Central memory CD8-positive, alpha-beta T cell (primary cell): ENCODE measurements at places on chromosomes 7 and 10.
A peak's percentile ranks its signal among the peaks of the same experiment; 100 is the strongest.

GRCh38 chr7:121302214-121302745 lies 26.5 kb upstream of the WNT16 start:
- H3K4me3 ChIP-seq: no peak overlapping the region
- H3K27me3 ChIP-seq: peaks cover 57% of the 10 kb centered on the region
- no peak for DNase-seq

GRCh38 chr10:31999070-31999660 lies 57.1 kb downstream of the KIF5B start:
- no peaks in the 10 kb centered on the region for H3K27me3 ChIP-seq
- H3K27ac ChIP-seq: no peak overlapping the region
- H3K4me1 ChIP-seq: peaks cover 6% of the 10 kb centered on the region

GRCh38 chr10:125147971-125148439 lies 12.4 kb downstream of the CTBP2 start:
- DNase-seq: no peak
- H3K4me3 ChIP-seq: no peak overlapping the region
- H3K27ac ChIP-seq: no peak overlapping the region
- peaks cover 5% of the 10 kb centered on the region for H3K4me1 ChIP-seq
- H3K36me3 ChIP-seq: peaks cover 1% of the 10 kb centered on the region

GRCh38 chr7:158016180-158017097 lies 571.2 kb downstream of the PTPRN2 start:
- no peaks in the 10 kb centered on the region for H3K36me3 ChIP-seq
- H3K4me1 ChIP-seq: no peaks in the 10 kb centered on the region
- no peaks in the 10 kb centered on the region for H3K27me3 ChIP-seq
- H3K4me3 ChIP-seq: no peak overlapping the region
- no peak overlapping the region for H3K27ac ChIP-seq

DNA sequence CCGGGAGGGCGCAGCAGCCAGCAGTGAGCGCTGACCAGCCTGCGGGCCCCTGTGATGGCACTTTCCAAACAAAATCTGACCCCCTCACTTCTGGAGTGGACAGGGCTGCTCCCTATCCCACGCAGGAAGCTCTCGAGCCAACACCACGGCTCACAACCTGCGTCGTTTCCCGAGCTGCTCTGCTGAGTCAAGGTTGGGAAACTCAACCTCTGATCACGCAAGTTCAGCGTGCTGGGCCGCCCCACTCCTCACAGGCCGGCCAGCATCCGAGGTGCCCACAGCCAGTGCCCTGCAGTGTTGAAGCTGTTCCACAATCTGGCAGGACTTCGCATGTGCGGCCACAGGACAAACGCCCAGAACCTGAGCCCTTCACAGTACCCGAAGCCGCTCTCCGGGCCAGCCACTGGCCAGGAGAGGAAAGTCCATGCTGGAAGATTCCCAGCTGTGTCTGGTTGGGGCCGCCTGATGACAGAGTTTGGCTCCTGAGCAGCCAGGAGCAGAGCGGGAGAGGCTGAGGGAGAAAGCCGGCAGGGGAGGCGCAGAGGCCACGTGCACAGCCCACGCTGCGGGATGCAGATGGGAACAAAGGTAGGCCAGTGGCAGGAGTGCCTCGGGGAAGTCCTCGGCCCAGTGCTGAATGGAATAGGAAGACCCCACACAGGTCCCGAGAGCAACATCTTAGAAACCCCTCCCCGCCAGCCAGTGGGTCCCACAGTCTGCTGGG lies 263.3 kb upstream of the TCERG1L start:
- no peaks in the 10 kb centered on the region for H3K27me3 ChIP-seq
- H3K4me3 ChIP-seq: no peak overlapping the region
- H3K4me1 ChIP-seq: no peaks in the 10 kb centered on the region
- no peak overlapping the region for H3K27ac ChIP-seq

GRCh38 chr7:112167147-112167546 lies 39.1 kb downstream of the DOCK4 start:
- no peak for DNase-seq
- no peaks in the 10 kb centered on the region for H3K4me1 ChIP-seq
- peaks cover 43% of the 10 kb centered on the region for H3K27me3 ChIP-seq
- H3K27ac ChIP-seq: no peak overlapping the region
- H3K36me3 ChIP-seq: no peaks in the 10 kb centered on the region

GRCh38 chr7:24819916-24820689 lies 62.8 kb upstream of the GSDME start:
- H3K27me3 ChIP-seq: no peaks in the 10 kb centered on the region
- peak; percentile 59 for DNase-seq
- H3K27ac ChIP-seq: peak overlapping the region; percentile 96
- peak overlapping the region; percentile 69 for H3K4me3 ChIP-seq
- H3K4me1 ChIP-seq: peaks cover 29% of the 10 kb centered on the region

- no peaks in the 10 kb centered on the region for H3K36me3 ChIP-seq
- H3K27me3 ChIP-seq: no peaks in the 10 kb centered on the region
- peaks cover 22% of the 10 kb centered on the region for H3K4me1 ChIP-seq
- DNase-seq: no peak
Measured at GRCh38 chr10:98338318-98338717, 70.3 kb upstream of the LOXL4 start.

DNA sequence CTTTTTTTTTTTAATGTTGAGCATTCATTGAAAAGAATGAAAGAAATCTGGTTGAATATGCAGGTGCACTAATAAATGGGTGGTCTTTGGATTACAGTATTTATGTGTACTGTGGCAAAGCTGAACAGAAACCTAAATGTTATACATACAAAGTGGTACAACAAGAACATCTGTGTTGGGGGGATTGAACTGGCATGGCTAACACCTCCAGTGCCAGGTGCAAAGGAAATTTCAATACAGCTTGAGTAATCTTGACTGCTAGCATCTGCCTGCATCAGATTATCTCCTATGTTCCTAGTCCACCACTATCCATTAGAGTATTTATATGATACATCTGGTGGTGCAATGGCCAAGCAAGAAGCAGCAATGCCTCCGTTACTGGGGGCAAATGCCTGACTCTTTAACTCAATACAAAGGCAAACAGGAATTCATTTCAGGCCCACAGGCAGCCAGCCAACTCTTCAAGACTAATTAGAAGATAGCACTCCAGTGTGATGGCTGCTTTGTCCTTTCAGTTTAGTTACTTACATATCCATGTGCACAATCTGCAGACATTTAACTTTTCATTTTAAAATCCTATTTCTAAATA lies 220.5 kb upstream of the ETV1 start:
- H3K4me1 ChIP-seq: no peaks in the 10 kb centered on the region
- no peak overlapping the region for H3K4me3 ChIP-seq
- H3K27ac ChIP-seq: no peak overlapping the region
- no peak for DNase-seq
- H3K36me3 ChIP-seq: no peaks in the 10 kb centered on the region

- H3K27ac ChIP-seq: no peak overlapping the region
- no peaks in the 10 kb centered on the region for H3K27me3 ChIP-seq
- no peak for DNase-seq
Measured at GRCh38 chr7:91050677-91051076, 213.6 kb upstream of the FZD1 start.

DNA sequence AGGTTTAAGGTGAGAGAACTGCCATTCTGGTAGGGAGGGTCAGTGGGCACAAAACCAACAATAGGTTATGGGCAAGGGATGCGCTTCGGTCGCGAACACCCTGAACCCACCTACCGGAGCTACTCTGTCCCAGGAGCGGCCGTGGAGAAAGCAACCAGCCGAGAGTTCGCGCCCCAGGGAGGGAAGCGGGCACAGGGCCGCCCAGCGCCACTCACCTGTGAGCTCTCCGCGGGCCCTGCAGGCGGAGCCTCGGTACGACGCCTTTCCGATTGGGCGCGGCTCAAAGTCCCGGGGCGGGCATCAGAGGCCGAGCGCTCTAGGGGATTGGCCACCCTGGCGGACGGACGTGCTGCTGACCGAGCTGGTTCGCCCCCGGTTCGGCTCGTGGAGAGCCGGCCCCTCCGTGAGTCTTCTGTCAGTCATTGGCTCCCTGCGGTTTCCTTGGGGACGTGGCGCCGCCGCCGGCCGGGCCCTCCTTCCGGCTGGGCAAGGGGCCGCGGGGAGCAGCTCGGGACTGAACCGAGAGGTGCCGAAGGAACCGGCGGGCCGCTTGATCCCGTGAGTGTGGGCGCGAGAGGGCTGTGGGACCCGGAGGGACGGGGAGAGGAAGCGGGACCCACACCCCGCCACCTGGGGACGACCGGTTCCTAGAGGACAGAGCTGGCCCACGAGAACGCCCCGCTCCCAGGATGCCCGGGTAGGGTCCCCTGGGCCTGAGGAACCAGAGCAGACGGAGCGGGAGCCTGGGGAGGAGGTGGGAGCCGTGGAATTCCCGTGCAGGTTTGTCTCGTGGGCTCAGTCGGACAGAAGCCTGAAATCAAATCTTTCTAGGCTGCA lies at the start of gene ENTPD7:
TSS of gene ENTPD7 (plus strand) at position 479 of the 837 bp plus-strand sequence. CDS start 448 bp downstream, outside the sequence.
- H3K27ac ChIP-seq: peak within 1 kb of the TSS; percentile 27
- H3K4me1 ChIP-seq: peaks cover 19% of the 10 kb centered on the region
- H3K27me3 ChIP-seq: peaks cover 31% of the 10 kb centered on the region
- peaks cover 5% of the 10 kb centered on the region for H3K36me3 ChIP-seq

DNA sequence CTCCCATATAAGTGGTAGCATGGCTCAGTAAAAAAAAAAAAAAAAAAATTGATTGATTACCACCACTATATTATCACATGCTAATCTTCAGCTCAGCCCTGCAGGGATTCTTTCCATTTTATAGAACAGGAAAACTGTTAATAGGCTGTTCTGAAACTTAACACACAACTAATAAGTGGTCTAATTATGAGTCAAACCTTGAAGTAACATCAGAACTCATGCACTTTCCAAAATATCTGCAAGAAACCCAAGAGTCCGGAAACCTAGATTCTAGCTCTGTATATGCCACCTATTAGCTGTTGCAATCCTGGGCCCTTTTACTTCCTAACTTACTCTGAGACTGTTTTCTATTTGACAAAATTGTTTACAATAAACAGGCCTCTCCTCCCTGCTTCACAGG lies 23.9 kb downstream of the SEM1 start:
- H3K36me3 ChIP-seq: peaks cover 8% of the 10 kb centered on the region
- peak overlapping the region; percentile 20 for H3K4me3 ChIP-seq
- H3K4me1 ChIP-seq: peaks cover 41% of the 10 kb centered on the region
- no peak for DNase-seq
- peak overlapping the region; percentile 37 for H3K27ac ChIP-seq
- no peaks in the 10 kb centered on the region for H3K27me3 ChIP-seq

DNA sequence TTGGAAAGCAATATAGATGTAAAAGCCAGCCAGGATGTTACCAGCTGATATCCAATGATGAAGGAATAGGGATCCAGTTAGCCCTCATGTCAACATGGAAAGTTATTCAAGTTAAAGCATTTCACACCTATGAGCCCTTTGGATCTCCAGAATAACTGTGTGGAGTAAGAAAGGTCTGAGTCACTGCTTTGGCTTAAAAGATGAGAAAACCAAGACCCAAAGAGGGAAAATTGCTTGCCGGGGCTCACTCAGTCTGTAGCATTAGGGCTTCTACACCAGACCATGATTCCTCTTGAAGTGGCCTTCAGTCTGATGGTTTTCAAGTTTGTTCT lies 12.6 kb downstream of the LSM5 start:
- no peak for DNase-seq
- no peak overlapping the region for H3K4me3 ChIP-seq
- H3K36me3 ChIP-seq: peaks cover 2% of the 10 kb centered on the region
- H3K4me1 ChIP-seq: no peaks in the 10 kb centered on the region
- H3K27me3 ChIP-seq: peaks cover 26% of the 10 kb centered on the region

GRCh38 chr7:3591219-3591618 lies 290.2 kb downstream of the SDK1 start:
- H3K36me3 ChIP-seq: no peaks in the 10 kb centered on the region
- H3K4me3 ChIP-seq: no peak overlapping the region
- no peak overlapping the region for H3K27ac ChIP-seq

DNA sequence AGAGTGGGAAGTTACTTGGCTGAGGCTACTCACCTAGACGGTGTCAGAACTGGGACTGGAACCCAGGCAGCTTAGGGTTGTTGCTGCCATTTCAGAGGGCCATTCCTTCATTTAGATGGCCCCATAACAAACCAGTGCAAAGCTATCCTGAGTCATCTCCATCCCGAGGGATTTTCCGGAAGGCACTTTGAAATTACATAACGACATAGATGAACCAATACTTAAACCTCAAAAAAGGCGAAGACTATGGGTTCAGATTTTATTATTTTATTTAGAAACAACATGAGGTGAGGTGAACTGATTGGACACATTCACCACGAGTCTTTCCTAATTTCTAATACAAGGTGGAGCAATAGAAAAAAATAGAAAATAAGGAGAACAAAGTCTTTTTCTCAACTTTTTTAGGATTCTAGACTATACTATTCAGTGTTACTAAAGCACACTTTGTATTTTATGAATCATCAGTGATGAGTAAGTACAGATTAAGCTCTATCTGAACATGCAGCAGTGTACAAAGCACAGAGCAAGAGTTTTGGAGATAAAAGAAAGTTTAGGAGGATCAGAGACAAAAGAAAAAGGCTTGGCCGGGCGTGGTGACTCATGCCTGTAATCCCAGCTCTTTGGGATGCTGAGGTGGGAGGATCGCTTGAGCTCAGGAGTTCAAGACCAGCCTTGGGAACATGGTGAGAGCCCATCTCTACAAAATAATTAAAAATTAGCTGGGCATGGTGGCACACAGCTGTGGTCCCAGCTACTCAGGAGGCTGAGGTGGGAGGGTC lies 79.5 kb upstream of the SVIL start:
- DNase-seq: no peak
- no peak overlapping the region for H3K27ac ChIP-seq
- H3K4me3 ChIP-seq: no peak overlapping the region
- H3K27me3 ChIP-seq: no peaks in the 10 kb centered on the region
- H3K36me3 ChIP-seq: no peaks in the 10 kb centered on the region
- H3K4me1 ChIP-seq: peaks cover 24% of the 10 kb centered on the region

DNA sequence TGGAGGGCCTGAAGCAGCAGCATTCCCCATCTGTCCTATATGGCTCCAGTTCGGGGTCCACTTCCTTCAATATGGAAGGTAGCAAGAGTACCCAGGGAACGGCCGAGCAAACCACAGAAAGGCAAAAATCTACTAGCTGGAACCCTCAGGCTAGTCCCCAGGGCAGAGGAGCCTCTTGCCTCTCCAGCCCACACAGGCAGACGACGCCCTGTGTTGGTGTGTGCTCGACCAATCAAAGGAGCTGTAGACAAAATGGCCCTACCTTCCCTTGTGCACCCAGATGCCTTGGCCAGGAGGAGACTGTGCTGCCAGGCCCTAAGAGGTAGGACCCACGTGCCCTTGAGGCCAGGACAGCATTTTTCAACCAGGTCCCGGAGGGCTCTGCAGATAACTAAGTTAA lies 91.5 kb downstream of the FAM53B start:
- peak overlapping the region; percentile 73 for H3K4me3 ChIP-seq
- peaks cover 41% of the 10 kb centered on the region for H3K36me3 ChIP-seq
- no peak for DNase-seq
- peak overlapping the region; percentile 99 for H3K27ac ChIP-seq
- peaks cover 93% of the 10 kb centered on the region for H3K4me1 ChIP-seq

DNA sequence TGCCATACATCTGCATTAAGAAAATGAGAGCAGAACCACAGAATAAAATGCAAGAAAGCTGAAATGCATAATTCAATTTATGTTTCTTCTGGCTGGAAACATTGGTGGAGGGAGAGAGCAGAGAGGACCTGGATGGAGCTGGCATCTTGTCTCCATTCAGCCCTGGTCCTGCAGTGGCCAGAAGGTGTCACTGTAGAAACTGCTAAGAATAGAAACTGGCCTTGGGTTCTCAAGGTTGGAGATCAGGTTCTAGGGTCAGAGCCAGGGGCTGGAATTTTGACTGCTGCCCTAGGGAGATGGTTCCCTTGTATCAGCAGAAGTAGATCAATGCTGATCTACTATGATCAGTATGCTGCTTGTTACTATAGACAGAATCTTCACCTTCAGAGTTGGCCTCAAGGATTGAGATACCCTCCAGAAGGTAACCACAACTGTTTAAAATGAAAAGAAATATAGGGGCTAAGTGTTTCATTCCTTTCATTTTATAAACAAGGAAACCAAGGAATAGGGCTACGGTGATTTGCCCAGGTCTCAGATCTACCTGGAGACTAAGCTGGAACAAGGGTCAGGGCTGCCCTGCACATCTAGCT lies 13.1 kb downstream of the TAS2R41 start:
- peaks cover 6% of the 10 kb centered on the region for H3K36me3 ChIP-seq
- H3K27ac ChIP-seq: no peak overlapping the region
- peaks cover 7% of the 10 kb centered on the region for H3K4me1 ChIP-seq
- no peaks in the 10 kb centered on the region for H3K27me3 ChIP-seq
- DNase-seq: no peak
